ENCODE measurements at places on chromosomes 2 and 18. TPM values are rescaled to one million over a fixed set of nuclear protein-coding genes. Genes with fewer than 3 reads are reported as not detected.

Gene CCBE1
- 57.6 TPM for total RNA-seq

Gene VIL1
- not detected for total RNA-seq

Gene ZNF892
- total RNA-seq = 62.3 TPM

Gene SLC23A3
- 0.63 TPM for total RNA-seq

Gene DLX1
- total RNA-seq = 31.6 TPM

Gene CFAP53
- total RNA-seq = 1.6 TPM

Gene DOCK10
- total RNA-seq = 12.5 TPM

Gene LRRTM4
- total RNA-seq = 89.5 TPM

Gene MC4R
- total RNA-seq = 1.3 TPM

Gene HOXD13
- total RNA-seq = not detected

Gene MAPRE3
- 35.7 TPM for total RNA-seq

Gene GREB1L
- 0.94 TPM for total RNA-seq

Gene CHRND
- not detected for total RNA-seq

Gene CCL20
- total RNA-seq = not detected

Gene TSPYL6
- total RNA-seq = 0.31 TPM

Gene UGT1A4
- total RNA-seq = not detected

Gene ITGB6
- not detected for total RNA-seq

Gene SCYGR4
- not detected for total RNA-seq

Gene DCDC2C
- total RNA-seq = 1.6 TPM

All from parietal lobe (tissue), 2 donors.